Activated naive CD4-positive, alpha-beta T cell treated with anti-CD3 and anti-CD28 coated beads for 36 hours (primary cell): ENCODE measurements at places on chromosomes 6 and 20. TPM values are rescaled to one million over a fixed set of nuclear protein-coding genes. Genes with fewer than 3 reads are reported as not detected.

Gene GSTA1
- not detected for total RNA-seq

- H3K4me3 ChIP-seq: no peak overlapping the region
- no peaks in the 10 kb centered on the region for H3K27me3 ChIP-seq
- H3K4me1 ChIP-seq: peaks cover 77% of the 10 kb centered on the region
- peaks cover 35% of the 10 kb centered on the region for H3K36me3 ChIP-seq
- no peak overlapping the region for H3K27ac ChIP-seq
Measured at GRCh38 chr6:53330137-53330536, 18.6 kb downstream of the ELOVL5 start.

Gene CFAP206
- not detected for total RNA-seq

Gene LBP
- not detected for total RNA-seq

DNA sequence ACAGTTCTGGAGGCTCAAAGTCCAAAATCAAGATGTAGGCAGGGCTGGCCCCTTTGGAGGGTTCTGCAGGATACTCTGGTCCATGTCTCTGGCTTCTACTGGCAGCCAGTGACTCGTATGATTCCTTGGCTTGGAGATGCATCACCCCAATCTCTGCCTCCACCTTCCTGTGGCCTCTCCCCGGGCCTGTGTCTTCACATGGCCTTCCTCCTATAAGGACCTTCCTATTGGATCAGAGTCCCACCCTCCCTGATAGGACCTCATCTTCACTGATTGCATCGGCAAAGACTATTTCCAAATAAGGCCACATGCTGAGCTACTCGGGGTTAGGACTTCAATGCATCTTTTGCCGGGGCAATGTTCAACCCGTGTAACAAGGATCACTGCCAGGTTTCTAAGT is 509.0 kb downstream of the CD83 start:
- peaks cover 12% of the 10 kb centered on the region for H3K4me1 ChIP-seq
- no peak for DNase-seq
- no peaks in the 10 kb centered on the region for H3K27me3 ChIP-seq
- no peak overlapping the region for H3K27ac ChIP-seq

Gene NFYA
- 38.0 TPM for total RNA-seq

GRCh38 chr20:57828696-57829095 is 118.9 kb upstream of the PMEPA1 start:
- H3K4me3 ChIP-seq: no peak overlapping the region
- no peaks in the 10 kb centered on the region for H3K27me3 ChIP-seq
- DNase-seq: no peak
- no peaks in the 10 kb centered on the region for H3K4me1 ChIP-seq
- no peak overlapping the region for H3K27ac ChIP-seq
- H3K36me3 ChIP-seq: no peaks in the 10 kb centered on the region

DNA sequence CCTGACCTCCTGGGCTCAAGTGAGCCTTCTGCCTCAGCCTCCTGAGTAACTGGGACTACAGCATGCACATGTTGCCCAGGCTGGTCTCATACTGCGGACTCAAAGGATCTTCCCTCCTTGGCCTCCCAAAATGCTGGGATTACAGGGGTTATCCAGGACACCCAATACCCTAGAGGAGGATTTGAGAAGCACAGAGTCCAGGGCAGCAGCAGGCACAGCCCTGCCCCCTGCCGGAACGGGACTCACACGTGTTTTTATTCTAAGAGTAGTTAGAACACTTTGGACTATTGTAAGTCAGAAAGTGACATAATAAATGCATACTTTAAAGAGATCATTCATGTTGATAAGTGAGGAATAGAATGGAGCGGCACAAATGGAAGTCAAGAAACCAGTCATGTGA is 80.2 kb downstream of the C6orf118 start:
- no peaks in the 10 kb centered on the region for H3K27me3 ChIP-seq
- H3K27ac ChIP-seq: no peak overlapping the region
- DNase-seq: no peak
- no peaks in the 10 kb centered on the region for H3K4me1 ChIP-seq
- no peak overlapping the region for H3K4me3 ChIP-seq
- H3K36me3 ChIP-seq: no peaks in the 10 kb centered on the region

- H3K4me3 ChIP-seq: peak overlapping the region; percentile 71
- peaks cover 21% of the 10 kb centered on the region for H3K4me1 ChIP-seq
- peak; percentile 39 for DNase-seq
- no peak overlapping the region for H3K27ac ChIP-seq
- H3K36me3 ChIP-seq: no peaks in the 10 kb centered on the region
Measured at GRCh38 chr6:28207510-28208110, 17.5 kb upstream of the ZSCAN9 start.

Gene CPXM1
- 2.0 TPM for total RNA-seq

GRCh38 chr6:102355578-102355977 is 962.1 kb downstream of the GRIK2 start:
- no peaks in the 10 kb centered on the region for H3K36me3 ChIP-seq
- no peak for DNase-seq
- no peak overlapping the region for H3K4me3 ChIP-seq
- H3K27ac ChIP-seq: no peak overlapping the region

Gene VGLL2
- not detected for total RNA-seq

DNA sequence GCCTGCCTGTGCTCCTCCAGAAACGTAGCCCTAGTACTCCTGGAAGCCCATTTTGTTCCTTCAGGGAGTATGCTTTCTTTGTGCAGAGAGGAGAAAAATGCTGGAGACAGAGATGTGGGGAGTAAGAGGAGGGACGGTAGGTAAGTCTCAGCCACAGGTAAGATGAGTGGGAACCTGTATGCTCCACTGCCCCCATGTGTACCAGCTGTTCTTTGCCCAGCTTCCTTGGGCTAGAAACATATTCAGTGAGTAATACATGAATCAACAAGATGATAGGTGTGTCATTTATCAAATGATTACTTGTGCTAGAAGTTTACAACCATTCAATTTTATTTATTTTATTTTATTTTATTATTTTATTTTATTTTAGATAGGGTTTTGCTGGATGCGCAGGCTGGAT is 13.6 kb upstream of the CEP85L start:
- no peaks in the 10 kb centered on the region for H3K27me3 ChIP-seq
- peaks cover 9% of the 10 kb centered on the region for H3K36me3 ChIP-seq
- H3K4me3 ChIP-seq: peak overlapping the region; percentile 88
- DNase-seq: peak; percentile 38

DNA sequence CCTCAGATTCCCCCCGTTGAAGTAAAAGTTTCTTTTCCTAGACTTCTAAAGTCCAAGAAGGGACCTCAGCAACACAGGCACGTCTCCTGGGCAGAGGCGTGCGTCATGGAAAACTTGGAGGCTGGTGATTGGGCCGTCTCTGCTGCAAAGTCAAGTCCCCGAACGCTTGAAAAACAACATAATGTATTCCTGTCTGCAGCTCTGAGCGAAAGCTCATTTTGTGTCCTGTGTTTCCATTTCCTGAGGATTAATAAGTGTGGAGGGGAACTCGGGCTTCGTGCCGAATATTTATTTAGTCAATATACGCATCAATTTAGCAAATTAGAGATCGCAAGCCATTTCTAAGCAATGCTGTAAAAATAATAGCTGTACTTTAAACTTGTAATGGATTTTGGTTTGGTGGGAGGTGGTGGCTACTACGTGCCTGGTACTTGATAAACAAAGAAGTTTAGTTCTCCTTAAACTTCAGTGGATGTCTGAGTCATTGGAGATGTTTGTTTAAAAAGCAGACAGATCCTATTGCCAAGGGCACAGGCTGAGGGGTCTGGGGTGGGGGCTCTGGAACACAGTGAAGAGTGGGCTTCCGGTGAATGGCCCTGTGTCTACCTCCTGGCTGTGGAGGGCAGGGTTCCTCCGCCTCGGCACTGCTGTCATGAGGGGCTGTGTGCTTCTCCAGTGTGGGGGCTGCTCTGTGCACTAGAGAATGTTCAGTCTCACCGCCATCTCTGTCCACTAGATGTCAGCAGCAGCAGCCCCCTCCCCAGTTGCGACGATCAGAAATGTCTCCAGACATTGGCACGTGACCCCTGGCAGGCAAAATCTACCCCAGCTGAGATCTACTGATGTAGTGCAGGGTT is 21.8 kb downstream of the PCK1 start:
- no peaks in the 10 kb centered on the region for H3K36me3 ChIP-seq
- H3K27ac ChIP-seq: no peak overlapping the region
- no peak for DNase-seq
- H3K4me3 ChIP-seq: no peak overlapping the region
- peaks cover 48% of the 10 kb centered on the region for H3K27me3 ChIP-seq
- H3K4me1 ChIP-seq: no peaks in the 10 kb centered on the region

GRCh38 chr20:35568645-35569044 is 26.8 kb downstream of the ERGIC3 start:
- H3K4me1 ChIP-seq: no peaks in the 10 kb centered on the region
- no peak overlapping the region for H3K4me3 ChIP-seq
- H3K27me3 ChIP-seq: no peaks in the 10 kb centered on the region
- DNase-seq: peak; percentile 31

- H3K27ac ChIP-seq: peak overlapping the region; percentile 50
- H3K27me3 ChIP-seq: no peaks in the 10 kb centered on the region
- H3K4me3 ChIP-seq: peak overlapping the region; percentile 84
- peak; percentile 43 for DNase-seq
Measured at GRCh38 chr20:32484225-32484957, 100.7 kb downstream of the NOL4L start.

DNA sequence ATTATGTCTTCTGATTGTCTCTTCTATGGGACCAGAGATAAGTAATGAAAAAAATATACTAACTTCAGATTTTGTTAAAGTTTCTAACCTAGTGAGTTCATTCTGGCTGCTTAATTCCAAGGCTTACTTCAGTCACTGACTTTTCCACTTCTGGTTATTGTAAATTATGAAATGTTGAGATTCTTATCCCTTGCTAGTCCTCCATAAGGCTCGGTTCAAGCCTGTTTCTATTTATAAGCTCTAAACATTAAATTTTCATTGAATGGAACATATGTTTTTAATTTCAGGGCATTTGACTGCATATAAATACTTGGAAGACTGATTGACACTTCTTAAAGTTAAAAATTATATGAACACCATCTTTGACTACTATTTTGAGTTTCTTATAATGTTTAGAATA is 23.6 kb upstream of the NKAIN2 start:
- no peak for DNase-seq
- peaks cover 3% of the 10 kb centered on the region for H3K27me3 ChIP-seq
- no peak overlapping the region for H3K4me3 ChIP-seq
- no peaks in the 10 kb centered on the region for H3K4me1 ChIP-seq
- H3K36me3 ChIP-seq: no peaks in the 10 kb centered on the region

GRCh38 chr6:27575594-27576361 is 102.9 kb upstream of the ZNF184 start:
- DNase-seq: no peak
- no peak overlapping the region for H3K4me3 ChIP-seq
- H3K36me3 ChIP-seq: no peaks in the 10 kb centered on the region
- peaks cover 47% of the 10 kb centered on the region for H3K27me3 ChIP-seq

- no peaks in the 10 kb centered on the region for H3K27me3 ChIP-seq
- no peak for DNase-seq
- H3K4me3 ChIP-seq: no peak overlapping the region
- H3K27ac ChIP-seq: no peak overlapping the region
- no peaks in the 10 kb centered on the region for H3K36me3 ChIP-seq
Measured at GRCh38 chr6:32070814-32071543, 32.8 kb downstream of the CYP21A2 start.

GRCh38 chr20:41398408-41398807 is 31.8 kb upstream of the EMILIN3 start:
- H3K4me3 ChIP-seq: no peak overlapping the region
- no peaks in the 10 kb centered on the region for H3K27me3 ChIP-seq
- H3K27ac ChIP-seq: no peak overlapping the region
- no peaks in the 10 kb centered on the region for H3K36me3 ChIP-seq

DNA sequence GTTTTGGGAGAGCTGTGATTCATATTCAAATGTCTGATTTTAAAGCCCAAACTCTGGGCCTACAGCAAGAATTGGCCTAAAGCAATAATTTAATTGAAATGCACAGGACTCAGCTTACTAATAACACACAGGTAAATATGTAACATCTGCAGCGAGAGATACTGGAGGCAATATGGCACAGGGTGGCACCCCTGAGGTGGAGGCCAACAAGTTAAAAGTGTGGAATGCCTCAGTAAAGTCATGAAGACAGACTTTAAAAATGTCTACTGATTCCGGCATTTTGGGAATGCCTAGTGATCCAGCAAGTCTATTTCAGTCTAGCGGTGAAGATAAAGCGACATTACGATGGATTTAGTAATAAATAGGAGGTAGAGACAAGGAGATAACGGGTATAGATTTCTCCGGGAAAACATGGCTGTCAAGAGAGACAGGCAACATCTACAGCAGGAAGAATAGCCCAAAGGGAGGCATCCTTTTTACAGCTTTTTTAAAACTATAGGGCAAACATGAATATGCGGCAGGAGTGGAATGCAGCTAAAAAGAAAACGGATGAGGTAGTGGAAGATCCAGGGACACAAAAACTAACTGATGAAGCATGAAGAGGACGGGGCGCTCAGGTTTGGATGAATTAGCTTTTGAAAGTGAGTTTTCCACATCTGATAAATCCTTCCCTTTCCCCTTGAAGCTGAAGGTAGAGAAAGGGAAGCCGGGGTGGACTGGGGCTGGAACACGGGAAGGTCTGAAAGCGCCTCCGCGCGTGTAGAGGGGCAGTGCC is 1.2 kb downstream of the NANP start:
- H3K4me3 ChIP-seq: peak overlapping the region; percentile 91
- DNase-seq: no peak
- peak overlapping the region; percentile 39 for H3K27ac ChIP-seq
- H3K27me3 ChIP-seq: no peaks in the 10 kb centered on the region

DNA sequence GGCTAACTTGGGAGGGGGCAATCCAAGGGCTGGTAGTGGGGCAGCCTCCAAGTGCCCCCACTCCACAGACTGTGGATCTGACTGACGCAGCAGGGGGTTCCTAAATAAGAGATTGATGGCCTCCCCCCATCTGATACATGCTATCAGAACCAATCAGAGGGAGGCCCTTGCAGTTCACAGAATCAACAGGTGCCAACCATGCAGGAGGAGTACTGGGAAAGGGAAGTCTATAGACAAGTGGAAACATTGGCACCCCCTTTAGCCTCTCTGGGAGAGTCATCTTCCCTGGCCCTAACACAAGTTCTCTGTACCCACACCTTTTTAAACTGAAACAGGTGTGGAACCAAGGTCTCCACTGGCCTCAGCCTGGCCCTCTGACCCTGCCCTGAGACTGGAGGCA is 145.8 kb downstream of the OR2B2 start:
- no peak overlapping the region for H3K4me3 ChIP-seq
- peaks cover 2% of the 10 kb centered on the region for H3K4me1 ChIP-seq
- peaks cover 9% of the 10 kb centered on the region for H3K27me3 ChIP-seq

GRCh38 chr6:168035098-168035660 is 37.7 kb downstream of the KIF25 start:
- H3K4me3 ChIP-seq: peak overlapping the region; percentile 40
- peaks cover 8% of the 10 kb centered on the region for H3K4me1 ChIP-seq
- H3K27me3 ChIP-seq: peaks cover 40% of the 10 kb centered on the region
- H3K36me3 ChIP-seq: peaks cover 3% of the 10 kb centered on the region
